ENCODE measurements at places on chromosomes 2 and 18.

DNA sequence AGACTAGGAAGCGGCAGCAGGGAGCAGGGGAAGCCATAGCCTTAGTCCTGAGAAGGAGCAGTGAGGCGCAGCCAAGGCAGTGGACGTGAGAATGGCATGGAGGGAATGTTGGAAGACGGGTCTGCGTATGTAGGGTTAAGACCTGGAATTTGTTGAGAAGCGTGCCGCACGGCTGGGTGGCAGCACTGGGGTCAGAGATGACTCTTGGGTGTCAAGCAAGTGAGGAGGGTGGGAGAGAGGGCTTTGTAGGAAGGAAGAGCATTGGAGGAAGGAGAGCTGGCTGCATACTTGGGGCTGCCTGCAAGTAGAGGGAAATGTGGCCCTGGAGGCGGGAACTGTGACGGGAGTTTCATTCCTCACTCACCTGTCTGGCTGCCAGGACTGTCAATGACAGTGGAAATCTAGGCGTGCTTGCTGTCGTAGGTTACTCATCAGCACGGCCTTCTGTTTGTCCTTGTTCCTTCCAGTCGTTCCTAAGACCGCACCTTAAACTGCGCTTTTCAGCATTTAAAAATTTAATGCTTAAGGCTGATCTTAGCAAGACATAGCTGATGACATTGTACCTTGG is 108.0 kb downstream of the ITGB1BP1 start:
- no peak for DNase-seq

DNA sequence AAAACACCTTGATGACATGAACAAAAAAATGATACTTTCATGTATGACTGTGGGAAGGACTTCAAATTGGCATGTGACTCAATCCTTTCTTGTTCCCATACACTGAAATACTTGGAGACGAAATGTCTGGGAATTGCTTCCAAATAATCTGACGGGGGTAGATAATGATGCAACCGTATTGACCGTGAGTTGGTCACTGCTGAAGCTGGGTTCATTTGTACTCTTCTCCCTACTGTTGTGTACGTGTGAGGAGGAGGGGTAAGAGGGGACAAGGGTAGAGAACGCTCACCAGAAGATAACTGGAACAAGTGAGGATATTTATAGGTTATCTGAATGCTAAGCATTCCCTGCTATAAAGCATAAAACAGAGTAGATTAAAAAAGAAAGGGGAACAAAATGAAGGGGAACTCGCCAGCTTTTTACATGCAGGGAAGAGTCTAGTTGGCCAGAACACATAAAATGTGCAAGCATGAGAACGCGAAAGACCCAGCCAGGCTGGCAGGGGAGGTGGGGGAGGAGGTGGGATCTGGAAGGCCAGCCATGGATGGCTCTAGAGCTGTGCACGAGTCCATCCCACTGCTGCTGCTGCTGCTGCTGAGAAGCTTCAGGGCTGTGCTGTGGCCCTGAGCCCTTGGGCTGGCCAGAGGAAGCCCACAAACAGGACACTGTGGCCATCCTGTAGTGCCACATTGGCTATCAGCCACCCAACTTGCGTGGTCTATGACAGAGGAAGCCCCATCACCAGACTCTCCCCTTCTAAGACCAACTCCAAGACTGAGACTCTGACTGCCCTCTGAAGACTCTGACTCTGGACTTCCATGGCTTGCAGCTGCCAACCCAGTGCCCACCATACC is 15.2 kb upstream of the CETN1 start:
- no peak for DNase-seq

GRCh38 chr2:56314796-56315195 is 131.0 kb downstream of the CCDC85A start:
- no peak for DNase-seq

- DNase-seq, result no peak
Observed at GRCh38 chr18:1806884-1807615, 764.3 kb downstream of the METTL4 start.

DNA sequence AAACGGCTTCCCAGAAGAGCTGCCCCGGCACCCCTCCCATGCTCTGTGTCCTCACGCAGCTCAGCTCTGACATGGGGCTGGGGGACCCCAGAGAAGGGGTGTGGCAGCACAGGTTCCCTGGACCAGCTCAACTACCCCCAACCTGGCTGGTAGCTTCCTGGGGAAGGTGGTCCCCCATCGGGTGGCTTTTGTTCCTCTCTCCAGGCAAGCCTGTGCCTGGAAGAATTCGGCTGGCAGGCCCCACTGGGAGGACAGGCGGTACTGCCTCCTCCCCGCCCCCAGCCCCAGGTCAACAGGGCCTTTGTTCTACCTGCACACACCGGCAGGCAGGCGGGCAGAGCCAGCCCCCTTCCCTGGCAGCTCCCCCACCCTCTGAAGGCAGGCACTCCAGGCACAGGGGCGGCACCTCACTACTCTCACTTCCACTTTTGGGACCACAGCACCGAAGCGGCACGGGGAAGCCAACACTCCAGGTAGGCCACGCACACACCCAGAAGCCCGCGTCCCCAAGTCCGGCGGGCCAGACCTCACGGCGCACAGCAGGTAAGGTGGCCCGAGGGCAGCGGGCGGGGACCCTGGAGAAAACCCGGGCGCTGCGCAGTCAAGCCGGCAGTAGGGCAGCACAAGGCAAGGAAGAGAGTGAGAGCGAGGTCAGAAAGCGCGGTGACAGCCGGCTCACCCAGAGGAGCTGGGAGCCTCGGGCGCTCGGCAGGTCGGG is 1.3 kb downstream of the HS6ST1 start:
- peak; percentile 60 for DNase-seq

- no peak for DNase-seq
Observed at GRCh38 chr2:14424478-14425390, 207.8 kb upstream of the LRATD1 start.

GRCh38 chr2:195819276-195819675 is 162.2 kb downstream of the SLC39A10 start:
- no peak for DNase-seq

GRCh38 chr2:42545841-42546390 is 22.5 kb upstream of the MTA3 start:
- DNase-seq, result no peak

DNA sequence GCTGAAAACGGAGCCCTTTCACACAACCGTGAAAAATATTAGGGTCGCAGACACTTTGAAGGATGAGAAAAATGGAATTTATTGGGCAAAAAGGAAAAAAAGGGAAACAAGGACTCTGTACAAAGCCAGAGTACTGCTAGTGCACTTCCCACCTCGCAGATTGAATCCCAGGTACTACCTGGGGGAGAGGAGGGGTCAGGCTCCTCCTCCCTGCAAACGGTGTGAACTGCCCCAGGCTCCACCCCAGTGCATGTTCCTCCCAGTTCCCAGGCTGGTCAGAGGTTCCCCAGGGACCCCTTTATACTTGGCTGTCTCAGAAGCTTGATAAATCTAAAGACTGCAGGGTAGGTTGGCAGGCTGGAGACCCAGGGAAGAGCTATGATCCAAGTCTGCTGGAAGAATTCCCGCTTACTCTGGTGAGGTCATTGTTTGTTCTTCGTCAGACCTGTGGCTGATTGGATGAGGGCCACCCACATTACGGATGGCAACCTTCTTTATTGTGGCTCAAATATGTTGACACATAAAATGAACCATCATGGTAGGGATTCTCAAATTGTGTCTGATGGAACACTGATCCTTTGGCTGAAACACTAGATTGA is 290.4 kb upstream of the POU3F3 start:
- no peak for DNase-seq

GRCh38 chr2:42339191-42339912 is 21.7 kb downstream of the COX7A2L start:
- DNase-seq, result peak; percentile 22

- DNase-seq, result no peak
Observed at GRCh38 chr2:55239656-55240222, 7.3 kb downstream of the RPS27A start.

GRCh38 chr2:217316743-217317142 is 456.9 kb upstream of the TNP1 start:
- DNase-seq, result peak; percentile 47

- no peak for DNase-seq
Observed at GRCh38 chr2:4576075-4576474, 872.7 kb downstream of the DCDC2C start.

GRCh38 chr2:38591152-38591551 is 11.6 kb downstream of the HNRNPLL start:
- no peak for DNase-seq

GRCh38 chr2:140865837-140866236 is 1265.0 kb downstream of the LRP1B start:
- no peak for DNase-seq

Data from hematopoietic multipotent progenitor cell treated with erythropoietin and hydrocortisone succinate and interleukin-3 and kit ligand, for 6 days (in vitro differentiated cells).